Amniotic epithelial cell (primary cell): ENCODE measurements at places on chromosomes 2 and 18.

- DNase-seq: no peak
These were observed 136.9 kb upstream of the IL1R2 start for GRCh38 chr2:101854877-101855276.

GRCh38 chr2:238852206-238852869 is 4.5 kb downstream of the TWIST2 start:
- no peak for DNase-seq

- DNase-seq: peak; percentile 97
These were observed 594.9 kb upstream of the ID2 start for GRCh38 chr2:8086796-8087479.

DNA sequence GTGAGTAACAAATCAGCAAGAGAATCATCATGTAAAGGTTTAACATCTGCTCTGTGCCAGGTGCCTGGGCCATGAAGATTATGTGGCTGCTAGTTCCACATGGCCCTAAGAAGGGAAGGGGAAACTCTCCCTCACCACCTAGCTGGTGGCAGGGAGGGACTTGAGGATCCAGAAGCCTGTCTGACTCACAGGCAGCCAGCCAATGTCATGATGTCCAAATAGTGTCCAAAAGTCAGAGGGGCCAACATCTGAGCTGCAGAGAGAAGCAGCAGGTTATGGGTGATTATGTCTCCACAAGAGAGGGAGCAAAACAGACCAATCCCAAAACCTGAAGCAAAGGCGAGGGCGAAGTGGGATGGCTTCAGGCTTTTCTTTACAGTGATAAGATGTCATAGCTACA is 61.9 kb upstream of the SPP2 start:
- no peak for DNase-seq

DNA sequence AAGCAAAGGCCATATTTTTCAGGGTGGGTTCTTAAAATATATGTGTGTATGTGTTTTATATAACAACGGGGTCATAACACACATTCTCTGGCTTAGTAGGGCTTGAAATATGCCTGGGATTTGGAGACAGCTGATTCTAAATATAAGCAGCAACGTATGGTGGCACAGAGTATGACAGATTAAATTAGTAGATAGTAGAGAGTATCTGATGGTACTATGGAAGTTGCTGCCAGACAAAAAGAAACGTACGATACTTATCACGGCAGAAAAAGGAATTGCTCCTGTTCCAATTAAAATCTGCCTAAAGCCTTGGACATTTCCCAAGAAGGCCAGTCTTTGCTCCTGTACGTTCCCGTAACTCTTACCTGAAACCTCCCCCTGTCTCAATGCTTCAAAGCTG is 607.9 kb upstream of the ID2 start:
- DNase-seq: no peak

DNA sequence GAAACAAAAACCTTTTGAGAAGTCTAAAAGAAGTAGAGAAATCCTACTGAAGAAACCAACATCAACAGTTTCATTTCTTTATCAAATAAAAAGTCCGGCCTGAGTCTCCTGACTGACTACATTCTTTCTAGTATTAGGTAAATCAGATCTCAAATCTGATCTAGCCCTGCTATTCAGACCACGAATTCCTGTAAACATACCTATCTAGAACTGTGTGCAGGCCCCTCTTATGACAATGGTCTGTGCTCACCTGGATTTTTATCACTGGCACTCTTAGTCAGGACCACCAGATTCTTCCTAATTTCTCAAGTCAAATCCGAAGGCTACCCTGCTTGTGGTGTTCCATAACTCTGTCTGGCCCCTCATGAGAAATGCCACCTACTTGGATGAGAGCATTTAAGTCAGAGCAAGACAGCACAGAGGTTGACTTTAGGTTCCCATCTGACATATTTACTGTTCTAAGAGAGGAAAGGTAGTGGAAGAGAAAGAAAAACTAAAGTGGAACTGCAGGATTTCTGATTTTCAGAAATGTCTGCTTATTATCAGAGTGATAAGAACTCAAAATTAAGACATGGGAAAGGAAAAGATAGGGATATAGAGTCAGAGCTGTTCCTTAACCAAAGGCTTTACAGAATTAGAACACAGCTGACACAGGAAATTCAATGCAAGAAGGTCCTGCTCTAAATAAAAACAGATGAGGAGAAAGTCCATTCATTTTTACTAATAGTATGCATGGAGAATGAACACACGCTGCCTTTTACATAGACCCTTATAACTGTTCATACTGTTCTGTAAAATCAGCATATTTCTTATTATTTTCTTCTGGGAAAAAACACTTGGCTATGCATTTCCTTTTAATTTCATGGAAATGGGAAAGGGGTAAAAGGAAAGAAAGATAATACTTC is 56.5 kb downstream of the SLC8A1 start:
- DNase-seq: no peak

GRCh38 chr2:106267997-106268396 is 73.9 kb upstream of the UXS1 start:
- DNase-seq: no peak

DNA sequence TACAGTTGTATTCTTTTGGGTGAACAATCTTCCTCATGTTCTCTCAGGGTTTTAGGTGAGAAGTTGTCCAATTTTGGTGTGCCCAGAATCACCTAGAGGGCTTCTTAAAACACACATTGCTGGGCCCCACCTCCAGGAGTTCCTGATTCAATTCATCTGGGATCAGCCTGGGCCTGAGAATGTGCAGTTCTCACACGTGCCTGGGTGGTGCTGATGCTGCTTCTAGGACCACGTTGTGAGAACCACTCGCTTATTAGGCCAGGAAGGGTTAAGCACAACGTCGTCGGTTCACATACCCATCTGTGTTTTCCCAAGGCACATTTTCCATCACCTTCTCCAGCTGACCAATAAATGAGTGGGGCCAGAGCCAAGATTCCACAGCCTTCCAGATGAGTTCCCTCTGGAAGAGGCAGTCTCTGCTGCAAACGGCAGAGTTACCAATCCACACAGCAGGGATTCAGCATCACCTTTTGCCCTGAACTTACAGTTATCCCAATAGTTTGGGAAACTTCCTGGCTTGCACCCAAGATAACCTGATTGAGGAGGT is 277.7 kb upstream of the HNRNPA3 start:
- DNase-seq: no peak

DNA sequence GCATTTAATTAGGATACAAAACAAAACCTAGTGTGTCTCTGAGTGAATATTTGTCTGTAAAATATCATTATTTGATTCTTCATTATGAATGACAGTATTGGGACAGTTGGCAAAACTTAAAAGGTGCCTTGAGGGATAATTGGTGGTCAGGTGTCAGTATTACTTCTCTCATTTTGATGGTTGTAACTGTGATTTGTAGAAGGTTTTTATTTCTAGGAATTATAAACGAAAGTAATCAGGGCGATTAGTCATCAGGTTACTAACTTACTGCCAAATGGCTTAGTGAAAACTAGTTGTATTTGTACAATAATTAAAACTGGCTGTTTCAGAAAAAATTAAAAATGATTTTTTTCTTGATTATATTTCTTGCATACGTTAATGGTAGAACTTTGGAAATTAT is 117.6 kb downstream of the BIRC6 start:
- no peak for DNase-seq

- no peak for DNase-seq
These were observed 964 bp upstream of the GALNT3 start for GRCh38 chr2:165795011-165795410.

DNA sequence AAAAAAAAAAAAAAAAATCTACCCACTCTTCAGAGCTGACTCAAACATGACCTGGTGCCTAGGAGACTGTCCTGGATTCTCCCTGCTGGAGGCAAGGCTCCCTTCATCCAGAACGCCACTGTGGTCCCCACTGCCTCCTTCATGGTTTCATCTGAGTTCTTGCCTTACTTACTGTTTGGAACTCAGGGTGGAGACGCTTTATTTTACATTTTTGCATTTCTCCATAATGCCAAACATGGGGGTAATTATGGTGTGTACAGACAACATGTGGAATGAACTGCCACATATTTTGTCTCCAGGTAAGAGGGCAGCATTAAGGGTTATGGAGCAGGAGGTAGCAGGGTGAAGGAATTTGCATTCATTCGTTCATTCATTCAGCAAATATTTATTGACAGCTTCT is 154.0 kb upstream of the MSH6 start:
- DNase-seq: no peak

GRCh38 chr2:44189104-44189503 is 20.4 kb downstream of the PPM1B start:
- DNase-seq: no peak

DNA sequence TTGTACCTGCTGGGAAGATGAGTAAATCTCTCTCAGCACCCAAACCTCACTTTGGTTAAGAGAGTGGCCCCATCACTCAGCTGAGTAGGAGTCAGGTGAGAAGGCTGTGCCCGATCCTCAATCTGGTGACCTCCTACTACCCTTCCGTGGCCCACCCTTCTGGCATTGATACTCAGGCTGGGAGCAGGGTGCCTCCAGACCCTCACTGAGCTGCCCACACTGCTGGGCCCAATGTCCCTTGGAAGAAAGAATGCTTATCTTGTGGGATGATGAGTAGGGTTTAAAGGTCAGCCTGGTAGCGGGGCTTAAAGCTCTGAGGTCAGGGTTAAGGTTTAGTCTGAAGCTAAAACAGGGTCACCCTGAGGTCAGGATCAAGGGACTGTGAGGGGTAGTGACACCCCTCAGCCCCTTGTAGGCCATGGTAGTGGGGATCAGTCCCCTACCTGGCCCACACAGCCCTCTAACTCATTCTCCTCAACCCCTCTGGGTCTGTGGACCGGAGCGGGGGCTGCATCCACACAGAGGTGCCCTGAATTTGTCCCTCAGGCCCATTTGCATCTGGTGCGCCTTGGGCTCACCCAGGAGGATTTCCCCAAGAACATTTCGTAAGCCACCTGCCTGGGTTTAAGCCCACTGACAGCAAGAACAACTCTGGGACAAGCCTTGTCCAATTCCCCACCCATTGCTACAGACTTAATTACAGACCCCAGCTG is 123.8 kb downstream of the CYP26B1 start:
- DNase-seq: no peak
